ENCODE measurements at places on chromosomes 4 and X. TPM values are rescaled to one million over a fixed set of nuclear protein-coding genes. Genes with fewer than 3 reads are reported as not detected.

DNA sequence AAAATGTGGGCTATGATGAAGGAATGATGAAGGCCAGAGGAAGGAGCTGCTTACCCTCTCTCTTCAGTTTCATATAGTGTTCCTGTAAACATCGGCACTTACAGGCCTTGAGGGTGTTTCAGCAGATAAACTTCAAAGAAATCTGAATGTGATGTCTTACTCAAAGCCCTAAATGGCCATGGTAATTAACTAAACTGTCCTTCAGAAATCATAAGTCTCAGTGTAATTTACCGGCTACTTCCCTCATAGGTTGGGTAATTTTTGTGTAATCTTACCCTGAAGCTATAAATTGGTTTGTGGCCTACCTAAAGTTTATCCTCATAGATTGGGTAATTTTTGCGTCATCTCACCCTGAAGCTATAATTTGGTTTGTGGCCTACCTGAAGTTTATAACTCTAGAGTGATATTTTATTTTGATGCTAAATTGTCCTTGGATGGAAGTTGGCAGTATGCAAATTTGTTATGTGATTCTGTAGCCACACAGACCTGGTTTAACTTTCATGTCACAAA, 2700.3 kb downstream of the ARAP2 start:
- DNase-seq = no peak

The HMGB3 gene
- 149 TPM for polyA plus RNA-seq

The SPACA5 gene
- polyA plus RNA-seq = 0.26 TPM

DNA sequence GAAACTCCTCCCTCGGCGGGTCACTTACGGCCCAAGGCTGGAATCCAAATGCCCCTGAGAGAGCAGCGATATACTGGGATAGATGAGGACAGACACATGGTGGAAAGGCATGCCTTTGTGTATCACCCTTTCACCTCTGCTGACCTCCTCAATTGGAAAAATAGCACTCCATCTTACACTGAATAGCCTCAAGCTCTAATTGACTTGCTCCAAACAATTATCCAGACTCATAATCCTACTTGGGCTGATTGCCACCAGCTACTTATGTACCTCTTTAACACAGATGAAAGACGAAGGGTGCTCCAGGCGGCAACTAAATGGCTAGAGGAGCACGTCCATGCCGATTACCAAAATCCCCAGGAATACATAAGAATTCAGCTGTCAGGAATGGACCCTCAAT, 1142.2 kb downstream of the ARAP2 start:
- no peak for DNase-seq

- no peak for DNase-seq
Observed at GRCh38 chr4:97493815-97494518, 649.3 kb downstream of the STPG2 start.

The SERTM2 gene
- not detected for polyA plus RNA-seq

- peak; percentile 29 for DNase-seq
Observed at GRCh38 chrX:74535408-74536151, 78.8 kb downstream of the RLIM start.

GRCh38 chr4:116531026-116531425, 554.4 kb downstream of the TRAM1L1 start:
- no peak for DNase-seq

GRCh38 chr4:181127171-181127570, 1116.0 kb upstream of the TENM3 start:
- DNase-seq = no peak

DNA sequence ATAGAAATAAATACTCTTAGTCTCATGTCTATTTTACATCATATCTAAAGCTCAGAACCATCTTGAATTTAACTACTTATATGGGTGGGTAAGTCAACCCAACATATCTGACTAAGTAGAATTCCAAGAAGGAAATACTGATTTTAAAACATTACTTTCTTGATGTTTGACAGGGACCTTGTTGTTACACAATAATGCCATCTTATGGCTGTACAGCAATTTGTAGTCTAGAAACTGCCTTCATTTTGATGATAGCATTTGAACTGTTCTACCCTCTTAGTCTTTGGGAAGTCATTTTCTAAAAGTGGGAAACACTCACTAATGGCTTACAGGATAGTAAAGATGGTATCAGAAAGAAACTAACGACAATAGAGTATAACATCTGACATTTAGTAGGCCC, 929.5 kb downstream of the DMD start:
- DNase-seq = no peak

The SNCA gene
- 65.9 TPM for polyA plus RNA-seq

GRCh38 chr4:180164799-180165198, 2078.4 kb upstream of the TENM3 start:
- DNase-seq = peak; percentile 39

DNA sequence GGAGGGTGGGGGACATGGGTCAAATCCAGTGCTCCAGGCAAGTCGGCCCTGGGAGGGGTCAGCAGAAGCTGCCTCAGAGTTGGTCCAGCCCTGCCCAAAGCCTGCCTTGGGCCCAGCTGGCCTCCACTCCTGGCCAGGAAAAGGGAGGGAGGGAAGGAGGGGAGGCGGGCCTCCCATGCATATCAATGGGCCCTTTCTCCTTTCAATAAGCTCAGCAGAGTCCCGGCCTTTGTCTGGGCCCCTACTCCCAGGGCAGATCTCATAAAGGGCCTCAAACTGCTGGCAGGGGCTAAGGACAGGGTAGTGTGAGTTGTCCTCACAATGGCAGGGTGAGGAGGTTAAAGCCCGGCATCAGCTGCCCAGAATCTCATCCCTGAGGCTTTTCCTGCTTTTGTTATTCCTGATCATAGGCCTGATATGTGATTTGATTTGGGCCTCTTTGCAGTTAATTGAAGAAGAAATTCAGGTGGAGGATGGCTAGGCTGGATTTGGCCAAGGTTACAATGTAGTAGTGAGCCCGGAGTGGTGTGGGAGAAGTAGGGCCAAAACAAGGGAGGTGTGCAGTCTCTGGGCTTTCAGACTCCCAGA, 121.1 kb upstream of the ATP6AP2 start:
- DNase-seq = no peak

The IGSF1 gene
- 22.9 TPM for polyA plus RNA-seq

GRCh38 chrX:103201041-103201440, 13.9 kb upstream of the BEX4 start:
- DNase-seq = no peak

DNA sequence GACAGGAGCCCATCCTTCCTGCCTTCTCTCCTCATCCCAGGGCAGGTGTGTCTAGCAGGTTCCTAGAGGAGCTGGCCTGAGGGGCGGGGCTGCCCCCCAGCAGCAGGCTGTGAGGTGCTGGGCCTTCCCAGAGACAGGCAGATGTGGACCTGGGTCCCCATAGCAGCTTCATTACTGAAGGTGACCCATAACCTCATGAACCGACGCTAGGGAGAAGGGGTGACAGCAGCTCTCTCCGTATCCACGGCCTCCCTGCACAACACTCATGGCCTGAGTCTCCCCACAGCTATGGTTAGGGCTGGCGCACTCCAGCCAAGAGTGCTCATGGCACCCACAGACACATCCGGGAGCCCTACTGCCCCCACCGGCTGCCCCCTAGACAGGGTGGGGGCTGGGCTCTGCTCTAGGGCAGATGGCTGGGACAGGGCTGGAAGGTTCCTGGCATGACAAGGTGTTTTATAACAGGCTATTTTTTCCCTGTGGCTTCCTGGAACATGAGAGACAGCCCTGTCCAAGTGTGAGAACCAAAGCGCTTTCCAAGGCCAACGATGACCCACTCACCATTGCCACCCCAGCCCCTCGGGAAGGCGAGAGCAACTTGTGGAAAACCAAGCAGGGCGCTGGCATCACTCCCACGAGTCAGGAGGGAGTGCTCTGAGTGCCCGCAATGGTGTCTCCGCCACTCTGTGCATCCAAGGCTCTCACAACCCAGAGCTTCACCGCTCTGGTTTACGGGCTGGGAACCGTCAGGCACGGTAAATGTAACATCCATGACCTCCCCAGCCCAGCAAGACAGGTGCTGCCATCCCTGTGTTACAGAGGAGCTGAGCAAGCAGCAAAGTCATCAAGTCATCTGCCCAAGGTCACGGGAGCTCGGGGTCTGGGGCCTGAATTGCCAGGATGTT, 59.8 kb downstream of the ACOX3 start:
- DNase-seq = no peak

The IL21 gene
- polyA plus RNA-seq = not detected

DNA sequence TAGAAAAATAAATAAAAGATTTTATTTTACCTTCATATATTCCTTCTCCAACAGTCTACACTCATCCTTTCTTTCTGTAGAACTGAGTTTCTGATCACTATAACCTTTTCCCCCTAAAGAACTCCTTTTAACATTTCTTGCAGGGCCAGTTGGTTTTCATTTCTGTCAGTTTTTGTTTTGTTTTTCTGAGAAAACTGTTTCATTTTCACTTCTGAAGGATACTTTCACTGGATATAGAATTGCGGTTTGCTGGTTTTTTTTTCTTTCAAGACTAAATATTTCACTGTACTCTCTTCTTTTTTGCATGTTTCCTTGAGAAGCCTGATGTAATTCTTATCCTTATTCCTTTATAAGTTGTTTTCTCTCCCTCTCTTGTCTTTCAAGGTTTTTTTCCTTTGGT, 90.4 kb upstream of the EOLA2 start:
- no peak for DNase-seq

- peak; percentile 33 for DNase-seq
Observed at GRCh38 chrX:40434947-40435346, 145.8 kb upstream of the ATP6AP2 start.

The PNMA3 gene
- polyA plus RNA-seq = 18.5 TPM

- no peak for DNase-seq
Observed at GRCh38 chr4:42914937-42915336, 22.4 kb downstream of the GRXCR1 start.

GRCh38 chr4:6328526-6328925, 58.9 kb downstream of the WFS1 start:
- DNase-seq = no peak

DNA sequence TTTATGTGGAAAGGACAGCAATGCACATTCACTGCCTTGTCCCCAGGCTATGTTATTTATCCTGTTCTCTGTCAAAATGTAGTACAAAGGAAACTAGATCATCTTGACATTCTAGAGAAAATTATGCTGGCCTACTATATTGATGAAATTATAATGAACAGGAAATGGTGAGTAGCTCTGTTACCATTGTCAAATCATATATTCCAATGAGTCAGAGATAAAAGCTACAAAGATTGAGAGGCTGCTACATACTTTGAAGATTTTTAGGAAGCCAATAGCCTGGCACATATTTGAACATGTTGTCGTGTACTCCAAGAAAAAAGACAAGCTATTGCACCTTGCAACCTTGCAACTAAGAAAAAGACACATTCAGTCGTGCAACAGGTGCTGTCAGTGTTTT, 52.7 kb upstream of the TET2 start:
- no peak for DNase-seq

DNA sequence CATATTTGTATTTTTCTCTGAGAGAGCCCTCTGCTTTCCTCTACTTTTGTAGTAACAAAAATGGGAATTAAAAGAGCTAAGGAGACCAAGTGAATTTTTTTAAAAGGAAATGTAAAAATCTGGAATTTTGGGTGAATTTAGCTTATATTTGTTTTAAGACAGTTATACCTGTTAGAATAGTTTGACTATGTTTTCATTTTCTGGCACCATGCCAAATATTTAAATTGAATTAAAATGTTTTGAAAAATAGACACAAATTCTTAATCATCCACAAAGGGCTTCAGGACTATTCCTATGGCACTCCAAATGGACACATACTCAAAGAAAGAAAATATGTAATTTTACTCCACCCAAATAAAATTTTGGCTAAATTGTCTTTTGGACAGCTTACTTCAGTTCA, 209.6 kb downstream of the SH3BGRL start:
- no peak for DNase-seq

- DNase-seq = no peak
Observed at GRCh38 chrX:3548765-3549391, 164.6 kb downstream of the PRKX start.

The FAM9B gene
- polyA plus RNA-seq = 0.09 TPM

The AMELX gene
- polyA plus RNA-seq = not detected

The SLC9B2 gene
- polyA plus RNA-seq = 11.8 TPM

DNA sequence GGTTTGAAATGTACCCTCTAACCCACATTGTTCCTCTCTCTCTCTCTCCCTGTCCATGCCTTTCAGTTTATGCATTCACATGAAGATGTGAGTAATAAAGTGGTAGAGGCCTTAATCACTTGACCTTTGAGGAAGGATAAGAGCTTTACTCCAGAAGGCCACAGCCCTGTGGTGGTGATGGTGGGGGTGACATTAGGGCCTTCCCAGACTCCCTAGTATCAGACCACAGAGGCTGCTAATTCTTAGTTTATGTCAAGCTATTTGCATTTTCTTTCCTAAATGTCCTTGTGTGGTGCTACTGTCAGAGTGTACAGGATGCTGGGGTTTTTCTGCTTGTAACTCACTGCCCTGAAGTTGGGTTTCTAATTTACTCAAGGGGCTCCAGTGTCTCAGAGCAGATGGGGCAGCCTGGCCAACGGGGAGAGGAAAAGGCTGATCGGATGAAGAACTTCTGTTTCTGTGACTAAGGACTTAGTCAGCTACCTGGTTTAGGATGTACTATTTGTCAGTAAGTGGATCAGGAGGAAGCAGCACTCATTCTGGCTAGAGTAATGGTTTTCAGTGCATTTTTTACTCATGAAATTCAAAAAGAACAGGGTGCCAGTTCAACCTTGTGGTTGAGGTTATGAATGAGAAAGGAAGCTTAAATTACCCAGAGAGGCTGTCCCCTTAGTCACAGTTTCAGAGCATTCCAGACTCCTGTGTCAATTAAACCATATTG, 509.6 kb upstream of the DIPK2B start:
- no peak for DNase-seq

The FGFBP2 gene
- 0.13 TPM for polyA plus RNA-seq

The PRR32 gene
- polyA plus RNA-seq = not detected
